ENCODE measurements at places on chromosomes 16 and 17.

GRCh38 chr16:55473587-55473986 is 5.4 kb upstream of the MMP2 start:
- no peak for DNase-seq

DNA sequence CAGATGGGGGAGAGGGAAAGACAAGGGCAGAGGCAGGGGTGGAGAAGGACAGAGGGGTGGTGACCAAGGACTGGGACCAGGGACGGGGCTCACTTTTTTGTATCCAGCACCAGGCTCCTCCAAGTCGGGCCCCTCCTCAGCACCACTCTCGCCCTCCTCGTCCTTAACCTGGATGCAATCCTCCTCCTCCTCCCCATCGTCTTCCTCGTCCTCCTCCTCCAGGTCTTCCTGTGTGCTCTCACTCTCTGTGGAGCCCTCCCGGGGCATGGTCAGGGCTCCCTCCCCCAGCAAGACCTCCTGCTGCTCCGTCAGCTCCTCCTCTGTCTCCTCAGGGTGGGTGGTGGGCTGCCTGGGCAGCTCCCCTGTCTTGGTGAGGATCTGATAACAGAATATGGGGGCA is 16.8 kb downstream of the G6PC3 start:
- no peak for DNase-seq

GRCh38 chr16:24013864-24014645 is 178.3 kb downstream of the PRKCB start:
- peak; percentile 29 for DNase-seq

DNA sequence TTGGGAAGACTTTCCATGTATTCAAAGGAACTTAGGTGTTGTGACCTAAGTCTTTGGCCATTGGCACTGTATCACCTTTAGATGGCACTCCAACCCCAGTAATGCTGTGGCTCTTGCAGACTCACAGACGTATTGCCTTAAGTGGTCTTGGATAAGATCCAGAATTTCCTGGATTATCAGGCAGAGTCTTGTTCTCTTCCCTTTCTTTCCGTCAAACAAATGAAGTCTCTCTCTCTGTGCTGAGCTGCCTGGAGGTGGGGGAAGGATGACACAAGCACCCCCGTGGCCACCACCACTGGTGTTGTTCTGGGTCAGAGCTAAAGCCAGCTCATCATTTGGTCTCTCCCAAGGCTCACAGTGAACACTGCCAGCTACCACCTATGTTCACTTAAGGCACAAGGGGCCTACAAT is 789.9 kb upstream of the KIF2B start:
- DNase-seq, result no peak

DNA sequence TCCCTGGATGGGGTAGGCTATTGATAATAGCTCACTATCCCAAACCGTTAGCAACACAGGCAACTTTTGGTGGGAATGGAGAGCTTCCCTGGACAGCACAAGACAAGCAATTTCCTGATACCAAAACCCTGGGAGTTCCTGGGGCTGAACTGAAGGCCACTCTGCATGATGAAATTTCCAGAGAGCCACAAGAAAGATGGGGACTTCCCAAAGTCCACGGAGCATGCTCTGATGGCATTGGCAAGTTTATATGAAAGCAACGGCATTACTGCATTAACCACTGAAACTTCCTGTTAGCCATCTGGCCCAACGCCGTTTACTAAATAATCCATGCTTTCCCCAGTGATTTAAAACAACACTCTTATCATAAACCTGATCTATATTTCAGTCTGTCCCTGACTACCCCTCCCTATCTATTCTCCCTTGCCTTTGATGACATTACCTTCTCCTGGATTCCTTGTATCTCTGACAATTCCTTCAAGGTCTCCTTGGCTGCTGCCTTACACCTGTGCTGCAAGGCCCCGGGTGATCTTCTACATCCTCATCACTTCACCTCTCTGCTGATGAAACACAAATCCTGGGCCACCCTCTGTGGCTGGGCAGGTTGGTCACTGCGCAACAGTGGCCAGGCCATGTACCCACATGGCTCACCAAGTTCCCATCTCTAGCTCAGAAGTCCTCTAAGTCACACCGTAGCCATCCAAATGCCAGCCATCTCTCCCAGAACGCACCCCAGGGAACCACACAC is 108.5 kb upstream of the RCVRN start:
- DNase-seq, result no peak

GRCh38 chr17:47830396-47831002 is 842 bp downstream of the MRPL10 start:
- DNase-seq, result no peak

- DNase-seq, result no peak
These were observed 93.1 kb downstream of the XYLT1 start for GRCh38 chr16:17377360-17378324.

DNA sequence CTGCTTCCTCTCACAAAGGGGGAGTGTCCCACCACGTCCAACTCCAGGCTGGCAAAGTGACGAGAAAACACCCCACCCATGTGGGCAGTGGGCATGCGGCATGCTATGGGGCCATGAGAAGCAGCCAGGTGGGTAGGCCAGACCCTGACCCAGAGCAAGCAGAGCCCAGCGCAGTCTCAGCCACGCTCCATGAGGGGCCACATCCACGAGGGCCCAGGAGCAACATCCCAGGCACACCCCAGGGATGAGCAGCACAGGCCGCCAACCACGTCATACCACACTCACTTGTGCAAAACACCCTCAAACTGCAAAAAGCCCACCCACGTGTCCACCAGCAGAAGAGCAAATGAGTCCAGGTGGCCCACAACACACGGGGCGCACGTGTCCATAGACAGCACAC is 117.0 kb downstream of the ZNF778 start:
- no peak for DNase-seq

DNA sequence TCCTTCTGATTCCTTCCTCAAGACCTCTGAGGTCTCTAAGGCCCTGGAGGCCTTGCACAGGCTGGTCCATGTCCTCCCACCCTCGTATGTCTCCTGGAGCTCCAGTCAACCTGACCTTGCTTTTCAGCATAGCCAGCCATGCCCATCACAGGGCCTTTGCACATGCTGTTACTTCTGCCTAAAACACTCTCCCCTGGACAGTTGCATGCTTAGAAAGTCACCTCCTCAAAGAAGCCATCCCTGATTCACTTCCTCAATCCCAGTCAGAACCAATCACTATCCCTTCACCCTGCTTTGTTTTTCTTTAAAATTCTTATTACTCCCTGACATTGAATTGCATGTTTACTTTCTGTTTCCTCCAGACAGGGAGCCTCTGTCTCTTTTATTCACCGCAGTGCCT is 322.1 kb upstream of the CCL2 start:
- DNase-seq, result no peak

GRCh38 chr16:72197545-72197944 is 25.6 kb upstream of the PMFBP1 start:
- no peak for DNase-seq

DNA sequence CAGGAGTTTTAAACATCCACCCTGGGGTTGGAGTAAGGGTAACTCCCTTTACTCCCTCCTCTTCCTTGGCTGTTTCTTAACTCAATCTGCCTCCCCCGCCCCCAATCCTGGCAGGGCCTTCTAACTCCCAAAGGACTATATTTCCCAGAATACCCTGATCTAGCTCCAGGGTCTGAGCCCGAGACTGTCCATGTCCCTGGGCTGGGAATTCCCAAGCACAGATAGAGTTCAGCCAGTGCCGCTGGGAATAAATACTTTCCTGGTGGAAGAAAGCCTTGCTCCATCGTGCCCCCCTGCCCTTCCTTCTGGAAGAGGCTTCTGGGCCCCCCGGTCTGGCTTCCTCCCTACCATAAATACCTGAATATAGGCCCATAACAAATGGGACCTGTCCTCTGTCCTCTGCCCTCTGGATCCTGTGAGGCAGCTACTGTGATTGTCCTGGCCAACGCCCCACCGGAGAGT is 10.2 kb downstream of the BAHCC1 start:
- no peak for DNase-seq

DNA sequence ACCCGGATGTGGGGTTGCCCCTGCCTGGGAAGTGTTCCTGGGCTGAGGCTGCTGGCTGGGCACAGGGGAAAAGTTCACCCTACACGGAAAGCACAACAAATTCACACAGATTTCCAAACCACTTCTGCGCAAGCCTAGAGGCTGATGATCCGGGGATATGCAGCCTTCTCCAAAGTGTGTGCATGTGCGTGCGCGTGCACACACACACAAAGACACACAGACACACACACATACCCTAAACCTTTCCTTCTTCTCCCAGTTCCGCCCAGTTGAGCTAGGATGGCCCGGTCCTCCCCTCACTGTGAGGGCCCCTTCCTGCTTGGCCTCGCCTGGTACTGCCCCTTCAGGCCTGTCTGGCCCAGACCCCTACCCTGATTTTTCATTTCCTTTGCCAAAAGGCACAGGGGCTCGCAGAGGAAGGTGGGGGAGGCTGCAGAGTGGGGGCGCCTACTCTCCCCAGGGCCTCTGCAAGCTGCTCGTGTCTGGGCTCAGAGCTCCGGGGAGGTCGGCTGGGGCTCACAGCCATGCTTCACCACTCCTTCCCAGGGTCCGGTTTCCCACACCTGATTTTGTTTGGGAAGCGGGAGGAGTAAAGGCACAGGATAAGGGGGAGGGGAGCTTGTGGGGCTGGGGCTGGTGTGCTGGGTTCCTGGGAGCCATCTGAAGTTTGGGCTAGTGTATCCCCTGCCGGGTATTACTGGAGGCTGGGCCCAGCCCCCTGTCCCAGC is 144.7 kb downstream of the ENGASE start:
- no peak for DNase-seq

DNA sequence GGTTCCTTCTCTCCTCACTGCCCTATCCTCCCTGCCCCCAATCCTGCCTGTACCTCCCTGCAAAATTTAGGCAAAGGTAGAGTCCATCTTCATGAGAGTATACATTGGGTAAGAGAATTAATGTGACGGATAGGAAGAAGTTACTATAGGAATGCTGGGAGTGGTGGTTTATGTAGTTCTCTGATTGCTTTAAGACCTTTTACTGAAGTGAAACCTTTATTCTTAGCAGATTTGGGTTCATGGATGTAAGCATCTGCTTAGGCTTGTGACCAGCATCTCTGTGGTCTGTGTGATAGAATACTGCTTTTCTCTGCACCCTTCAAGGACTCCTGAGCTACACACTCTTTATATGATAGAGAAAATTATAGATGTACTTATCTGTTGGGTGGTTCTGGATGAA is 127.3 kb downstream of the PRKCA start:
- DNase-seq, result no peak

- no peak for DNase-seq
These were observed 30.7 kb upstream of the SLC5A11 start for GRCh38 chr16:24815021-24815420.

GRCh38 chr16:10076037-10076436 is 106.2 kb downstream of the GRIN2A start:
- DNase-seq, result no peak
